ENCODE measurements at places on chromosomes 7 and 10. TPM values are rescaled to one million over a fixed set of nuclear protein-coding genes. Genes with fewer than 3 reads are reported as not detected.

AOAH gene
- total RNA-seq: 21.1 TPM

FEZF1 gene
- total RNA-seq: not detected

DNAJC30 gene
- total RNA-seq: 4.0 TPM

PDE1C gene
- total RNA-seq: 2.6 TPM

ZPBP gene
- not detected for total RNA-seq

- no peak for DNase-seq
These were observed 60.3 kb downstream of the PRKAR2B start for GRCh38 chr7:107104801-107105200.

Measured in omental fat pad (tissue), 4 donors.